NCI-H510A (cell line): ENCODE measurements at places on chromosomes 4 and X.

- no peak for DNase-seq
These were observed 10.1 kb upstream of the RASL11B start for GRCh38 chr4:52852041-52852440.

DNA sequence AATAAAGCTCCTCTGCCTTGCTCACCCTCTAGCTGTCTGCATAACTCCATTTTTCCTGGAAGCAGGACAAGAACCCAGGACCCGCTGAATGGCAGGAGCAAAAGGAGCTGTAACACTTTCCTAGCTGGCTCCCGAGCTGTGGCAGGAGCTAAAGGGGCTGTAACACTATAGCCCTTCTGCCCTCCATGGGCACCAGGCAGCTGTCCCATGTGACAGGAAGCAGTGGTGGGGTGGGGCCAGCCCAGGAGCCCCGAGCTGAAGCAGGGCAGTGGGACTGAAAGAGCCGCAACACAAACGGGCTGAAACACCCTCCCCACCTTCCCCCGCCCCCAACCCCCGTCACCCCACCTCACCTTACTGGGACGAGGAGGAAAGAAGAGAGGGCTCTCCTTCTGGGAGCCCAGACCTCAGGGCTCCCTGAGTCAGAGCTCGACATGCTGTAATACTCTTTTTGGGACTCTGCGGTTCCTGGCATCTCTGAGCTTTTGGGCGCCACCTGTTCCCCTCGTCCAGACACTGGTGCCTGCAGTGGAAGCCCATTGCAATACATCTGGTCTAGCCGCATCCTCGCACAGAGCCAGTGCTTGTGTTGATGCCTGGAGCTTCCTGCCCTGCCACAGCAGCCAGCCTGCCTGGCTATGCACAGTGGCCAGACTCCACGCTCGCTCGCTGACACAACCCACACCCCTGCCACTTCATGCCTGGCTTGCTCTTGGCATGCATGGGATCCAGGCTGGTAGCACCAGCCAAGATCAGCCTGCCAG lies 39.4 kb downstream of the PPM1K start:
- no peak for DNase-seq

DNA sequence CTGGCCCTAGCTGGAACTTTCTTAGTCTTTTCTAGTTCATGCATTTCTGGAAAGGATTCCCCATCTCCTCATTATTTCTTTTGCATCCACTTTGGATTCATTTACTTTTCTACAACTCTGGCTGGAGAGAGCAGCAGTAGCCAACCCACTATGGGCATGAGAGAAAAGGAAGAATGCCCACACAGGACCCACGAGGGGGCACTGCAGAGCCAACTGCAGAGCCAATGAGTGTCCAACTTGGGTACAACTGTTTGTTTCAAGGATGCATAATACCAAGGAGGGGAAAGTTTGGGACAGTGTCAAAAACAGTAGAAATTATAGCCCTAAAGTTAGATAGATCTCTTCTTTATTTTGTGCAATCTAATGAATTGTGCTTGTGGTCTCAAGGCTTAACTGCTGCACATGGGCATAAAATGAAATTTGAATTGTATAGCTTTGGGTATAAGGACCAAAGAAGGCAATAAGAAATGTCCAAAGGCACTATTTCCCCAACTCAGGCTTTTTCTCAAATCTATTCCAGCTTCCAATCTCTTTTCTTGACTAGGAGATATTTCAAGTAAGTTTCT lies 230.6 kb downstream of the NSUN7 start:
- DNase-seq, result no peak

GRCh38 chr4:152045807-152046571 lies 285.2 kb upstream of the GATB start:
- peak; percentile 43 for DNase-seq

GRCh38 chr4:118953276-118953675 lies 64.6 kb downstream of the SYNPO2 start:
- no peak for DNase-seq

DNA sequence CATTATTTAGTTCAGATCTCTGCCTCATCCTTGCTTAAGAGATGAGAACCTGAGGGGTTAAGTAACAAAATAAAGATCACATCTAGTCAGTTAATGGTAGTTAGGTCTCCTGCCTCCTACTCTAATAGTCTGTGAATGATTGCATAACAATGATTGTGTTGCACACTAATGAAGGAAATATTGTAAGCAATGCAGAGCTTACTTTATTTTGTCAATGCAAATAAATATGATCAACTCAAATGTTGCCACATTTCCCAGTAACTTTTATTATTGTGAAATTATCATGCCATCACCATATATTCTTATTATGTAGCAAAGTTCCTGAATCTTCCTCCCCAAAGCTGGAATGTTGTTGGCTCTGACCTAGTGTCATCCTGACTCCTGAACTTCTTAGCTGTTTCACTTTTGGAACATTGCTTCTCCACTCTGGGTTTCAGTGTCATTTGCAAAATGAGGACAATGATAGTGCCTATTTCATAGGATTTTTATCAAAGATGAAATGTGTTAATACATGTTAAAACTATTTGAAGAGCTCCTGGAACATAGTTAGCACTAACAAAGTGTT lies 17.0 kb upstream of the GABRA4 start:
- no peak for DNase-seq

GRCh38 chr4:81335122-81335912 lies 120.3 kb upstream of the PRKG2 start:
- no peak for DNase-seq

GRCh38 chr4:112848911-112849310 lies 200.5 kb upstream of the ANK2 start:
- no peak for DNase-seq

GRCh38 chr4:74539044-74539790 lies 94.3 kb downstream of the AREG start:
- no peak for DNase-seq

- DNase-seq, result no peak
These were observed 12.5 kb upstream of the OSTC start for GRCh38 chr4:108637856-108638255.

DNA sequence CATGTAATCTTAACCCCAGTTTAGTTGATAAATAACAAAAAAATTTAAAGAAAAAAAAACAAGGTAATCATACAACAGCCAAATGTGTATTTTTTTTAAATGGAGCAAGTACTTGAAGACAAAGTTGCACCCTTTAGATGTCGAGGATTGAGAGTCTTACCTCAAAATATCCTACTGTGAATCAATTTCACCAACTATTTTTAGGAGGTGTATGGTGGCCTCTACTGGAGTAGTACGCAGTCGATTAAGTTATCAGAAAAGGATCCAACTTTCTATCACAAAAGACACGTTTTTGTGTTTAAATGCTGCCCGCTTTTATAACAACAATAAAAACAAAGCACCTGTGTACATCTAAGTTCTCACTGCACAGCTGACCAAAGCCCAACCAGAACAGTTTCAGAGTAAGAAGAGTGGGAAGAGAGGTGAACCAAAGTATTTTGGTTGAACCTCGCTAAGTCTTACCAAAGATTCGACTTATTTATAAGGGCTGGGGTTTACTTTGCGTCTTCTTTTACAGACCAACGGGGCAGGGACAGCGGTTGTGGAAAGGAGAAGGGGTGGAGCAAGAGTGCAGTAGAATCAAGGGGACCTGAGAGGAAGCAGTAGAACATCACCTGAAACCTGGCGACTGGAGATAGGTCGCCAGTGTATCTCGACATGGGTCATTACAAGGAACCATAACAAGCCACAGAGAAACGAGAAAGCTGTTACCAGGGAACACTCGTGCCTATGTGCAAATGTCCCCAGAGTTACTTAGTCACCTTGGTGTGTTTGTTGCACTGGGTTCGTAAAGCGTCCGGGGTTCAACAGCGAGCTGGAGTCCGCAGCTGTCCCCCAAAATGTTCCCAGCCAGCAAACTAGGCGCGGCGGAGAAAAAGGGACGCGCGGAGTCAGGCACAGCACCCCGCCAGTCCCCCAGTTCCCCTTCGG lies 1.1 kb downstream of the RPS6KA6 start:
- peak; percentile 10 for DNase-seq

GRCh38 chr4:156053174-156053573 lies 99.5 kb upstream of the CTSO start:
- DNase-seq, result no peak

GRCh38 chr4:1777822-1778641 lies 15.1 kb upstream of the FGFR3 start:
- no peak for DNase-seq

DNA sequence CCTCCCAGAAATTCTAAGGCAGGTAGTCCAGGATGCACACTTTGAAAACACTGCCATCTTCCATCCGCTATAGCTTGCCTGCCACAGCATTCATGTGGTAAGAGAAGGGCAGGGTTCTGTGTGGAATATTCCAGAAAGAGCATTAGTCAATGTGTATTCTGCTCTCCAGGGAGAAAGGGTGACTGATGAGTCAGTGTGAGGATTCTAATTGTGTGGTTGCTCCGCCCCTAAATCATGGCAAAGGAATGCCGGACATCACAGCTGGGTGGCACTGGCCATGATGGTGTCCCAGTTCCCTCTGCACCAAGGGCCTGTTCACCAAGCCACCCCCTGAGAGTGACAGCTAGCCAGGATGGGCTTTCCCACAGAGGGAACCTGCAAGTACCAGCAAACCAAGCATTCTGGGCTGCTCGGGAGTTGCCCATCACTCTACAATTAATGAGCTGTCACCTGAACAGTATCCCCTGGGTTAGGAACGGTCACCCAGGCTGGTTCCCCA lies 9.5 kb downstream of the IDS start:
- no peak for DNase-seq

DNA sequence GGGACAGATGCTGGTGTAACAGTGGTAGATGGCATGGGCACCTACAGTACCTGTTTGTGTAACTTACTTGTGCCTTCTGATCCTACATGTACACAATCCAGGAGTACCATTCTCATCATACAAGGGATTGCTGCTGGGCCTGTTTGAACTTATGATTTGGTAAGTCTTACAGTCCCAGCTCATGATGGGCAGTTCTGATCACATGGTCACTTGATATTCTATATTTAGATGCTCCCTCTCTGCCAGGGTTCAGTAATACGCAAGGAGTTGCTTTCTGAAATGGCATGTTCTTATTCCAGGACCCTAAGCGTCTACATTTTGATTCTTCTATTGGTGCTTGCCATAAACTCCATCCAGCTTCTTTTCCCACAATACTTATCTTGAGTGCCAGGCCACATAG lies 54.4 kb upstream of the ATP6AP2 start:
- no peak for DNase-seq
